ENCODE measurements at places on chromosomes 7 and 10. TPM values are rescaled to one million over a fixed set of nuclear protein-coding genes. Genes with fewer than 3 reads are reported as not detected.

GRCh38 chr10:30371954-30372353 is 22.9 kb upstream of the MTPAP start:
- DNase-seq = no peak

- no peak for DNase-seq
Observed at GRCh38 chr7:135620980-135621850, 41.1 kb upstream of the STMP1 start.

DNA sequence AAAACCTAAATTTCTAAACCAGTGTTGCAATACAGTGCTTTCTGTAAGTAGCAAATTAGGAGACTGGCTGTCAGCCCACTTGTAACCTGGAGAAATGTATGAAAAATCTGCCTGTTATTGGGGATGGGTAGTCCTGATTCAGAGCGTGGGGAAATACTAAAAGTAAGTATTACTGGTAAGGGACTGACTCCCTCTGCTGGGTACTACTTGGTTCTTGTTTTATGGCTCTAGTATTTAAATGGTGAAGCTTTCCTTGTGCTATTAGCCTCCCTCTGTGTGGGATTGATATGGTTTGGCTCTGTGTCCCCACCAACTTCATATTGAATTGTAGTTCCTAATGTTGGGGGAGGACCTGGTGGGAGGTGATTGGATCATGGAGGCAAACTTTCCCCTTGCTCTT is 886.1 kb downstream of the SORCS1 start:
- DNase-seq = no peak

DNA sequence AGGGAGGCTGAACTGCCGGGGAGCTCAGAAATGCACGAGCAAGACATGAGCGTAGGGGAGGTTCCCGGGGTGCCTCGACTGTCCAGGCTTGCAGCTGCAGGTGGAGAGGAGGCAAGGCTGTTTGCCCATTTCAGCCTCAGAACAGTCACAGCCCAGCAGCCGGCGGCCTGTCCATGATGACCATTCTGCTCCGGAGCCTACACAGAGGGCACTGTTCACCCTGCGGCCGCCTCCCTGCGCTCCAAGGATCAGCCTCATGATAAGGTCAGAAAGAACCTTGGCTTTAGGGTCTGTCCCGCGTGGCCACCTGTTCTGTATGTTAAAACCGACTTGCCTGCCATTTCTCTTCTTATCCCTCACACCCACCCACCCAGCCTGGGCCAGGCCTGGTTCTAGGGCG is 21.9 kb upstream of the CFAP46 start:
- no peak for DNase-seq

DNA sequence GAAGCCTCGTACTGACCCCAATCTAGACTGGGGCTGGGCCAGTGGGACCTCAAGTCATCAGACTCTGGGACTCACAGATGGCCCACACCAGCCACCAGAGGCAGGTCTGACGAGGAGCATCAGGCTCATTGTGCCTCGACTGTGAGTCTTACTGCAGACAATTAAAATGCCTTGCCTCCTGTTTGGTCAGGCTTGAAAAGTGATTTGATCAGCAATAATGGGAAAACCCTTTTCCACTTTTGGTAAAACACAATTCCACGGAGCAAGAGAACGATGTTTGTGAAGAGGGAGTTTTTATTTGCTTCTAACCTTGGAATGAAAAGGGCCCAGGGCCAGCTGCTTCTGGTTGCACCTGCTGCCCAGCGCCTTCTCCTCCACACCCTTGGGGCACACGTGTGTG is 43.9 kb downstream of the C10orf143 start:
- DNase-seq = no peak

DNA sequence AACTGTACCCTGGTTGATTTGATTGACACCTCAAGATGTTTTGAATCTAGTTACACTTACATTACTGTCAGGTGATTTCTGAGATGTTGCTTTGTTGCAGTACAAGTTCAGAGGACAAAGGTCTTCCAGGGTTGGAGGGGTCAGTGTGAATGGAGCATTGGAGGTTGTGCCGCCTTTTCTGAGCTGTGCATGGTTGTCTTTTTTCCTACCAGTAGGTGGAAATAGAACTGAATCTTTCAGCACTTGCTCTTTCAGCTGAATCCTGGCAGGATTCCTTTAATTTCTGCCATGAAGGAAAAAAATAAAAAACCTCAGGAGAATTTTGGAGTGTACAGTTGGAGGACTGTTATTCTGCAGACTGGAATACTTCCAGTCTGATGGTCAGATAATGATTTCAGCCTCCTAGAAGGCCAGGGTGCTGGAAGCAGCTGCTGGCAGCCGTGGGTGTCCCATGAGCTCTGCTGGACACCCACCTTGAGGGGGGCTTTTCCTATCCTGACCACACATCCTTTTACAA is 82.7 kb downstream of the PLCE1 start:
- DNase-seq = no peak

DNA sequence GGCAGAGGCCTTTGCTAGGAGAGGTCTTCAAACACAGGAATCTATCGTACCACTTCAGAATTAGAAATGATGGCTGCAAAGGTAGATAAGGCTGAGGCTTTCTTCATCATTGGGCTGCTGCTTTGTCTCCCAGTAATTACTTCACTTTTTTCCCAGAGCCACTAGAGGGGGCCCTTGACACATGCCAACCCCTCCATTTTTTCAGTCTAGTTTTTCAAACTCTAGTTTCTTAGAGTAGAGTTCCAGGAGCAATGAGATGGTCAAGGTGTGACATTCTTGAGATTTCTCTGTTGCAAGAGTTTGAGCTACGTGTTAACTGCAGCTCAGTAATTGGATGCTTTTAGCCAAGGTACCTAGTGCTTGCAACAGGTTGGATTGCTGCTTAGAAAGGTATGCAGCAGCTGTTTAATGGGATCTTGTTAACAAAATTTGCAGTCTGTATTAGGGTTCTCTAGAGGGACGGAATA is 33.8 kb upstream of the RBM20 start:
- no peak for DNase-seq

GRCh38 chr7:95922191-95922590 is 149.8 kb downstream of the DYNC1I1 start:
- no peak for DNase-seq

GRCh38 chr7:131327049-131327625 is 539 bp upstream of the MKLN1 start:
- DNase-seq = no peak

DNA sequence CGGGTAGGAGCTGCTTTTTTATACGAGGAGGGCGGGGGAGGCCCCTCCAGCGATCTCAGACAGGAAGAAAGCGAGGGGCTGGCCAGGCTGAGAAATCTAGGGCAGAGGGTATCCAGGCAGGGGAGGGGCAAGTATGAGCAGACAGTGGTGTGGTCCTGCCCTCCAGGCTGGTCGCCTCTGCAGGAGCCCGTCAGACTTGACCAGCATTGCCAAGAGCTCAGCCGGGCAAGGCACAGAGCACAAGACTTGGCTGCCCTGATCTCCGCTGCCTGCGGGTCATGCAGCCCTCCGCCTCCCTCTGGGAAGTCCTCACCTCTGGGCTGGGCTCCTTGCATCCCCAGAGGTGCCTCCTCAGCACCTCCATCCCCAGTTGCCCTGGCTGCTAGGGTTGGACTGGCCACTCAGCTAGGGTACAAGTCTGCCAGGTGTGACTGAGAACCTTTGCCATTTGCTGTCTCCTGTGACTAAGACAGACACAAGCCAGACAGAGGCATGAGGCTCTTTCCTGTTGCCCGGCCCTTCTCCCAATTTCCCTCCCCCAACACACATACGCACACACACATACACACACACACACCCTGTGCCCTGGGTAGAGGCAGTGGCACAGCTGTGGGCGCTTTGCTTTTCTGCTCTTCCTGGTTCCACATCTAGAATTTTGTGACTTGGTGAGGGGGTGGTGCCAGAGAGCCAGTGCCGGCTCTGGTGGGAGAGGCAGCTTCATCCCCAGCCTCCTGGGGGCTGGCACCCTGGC is 59.1 kb upstream of the PPIF start:
- no peak for DNase-seq

DNA sequence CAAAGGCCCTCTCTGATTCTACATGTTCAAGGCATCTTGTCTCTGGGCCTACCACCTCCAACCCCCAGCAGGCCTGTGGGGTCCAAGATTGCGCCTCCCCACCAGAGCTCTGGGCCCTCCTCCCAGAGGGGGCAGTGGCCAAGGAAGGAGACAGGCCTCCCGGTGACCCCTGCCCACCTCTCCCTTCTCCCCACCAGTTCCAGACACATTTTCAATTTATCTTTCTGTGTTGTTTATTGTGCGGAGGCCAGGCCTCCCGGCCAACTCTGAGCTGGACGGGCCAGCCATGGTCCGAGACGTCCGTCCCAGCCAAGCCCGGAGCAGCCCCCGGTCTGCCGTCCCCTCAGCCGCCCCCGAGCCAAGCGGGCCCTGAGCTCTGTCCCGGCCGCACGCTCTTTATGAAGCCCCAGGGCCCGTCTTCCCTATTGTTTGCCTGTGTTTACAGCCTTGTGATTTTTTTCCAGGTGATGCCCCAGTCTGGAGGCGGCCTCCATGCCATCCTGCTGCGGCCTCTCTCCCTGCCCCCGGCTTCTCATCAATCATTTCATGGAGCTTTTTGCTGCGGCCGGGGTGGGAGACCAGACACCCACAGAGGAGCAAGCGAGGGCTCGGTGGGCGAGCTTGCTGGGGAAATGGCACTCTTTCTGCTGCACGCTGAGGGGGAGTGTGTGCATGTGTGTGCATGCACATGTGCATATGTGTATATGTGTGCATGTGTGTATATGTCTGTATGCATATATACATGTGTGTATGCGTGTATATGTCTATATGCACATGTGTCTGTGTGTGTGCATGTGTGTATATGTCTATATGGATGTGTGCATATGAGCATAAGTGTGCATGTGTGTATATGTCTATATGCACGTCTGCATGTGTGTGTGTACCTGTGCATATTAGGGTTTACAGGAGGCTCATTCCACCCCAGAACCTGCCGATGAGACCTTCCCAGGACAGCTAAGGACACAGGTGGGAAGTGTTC is 52.7 kb upstream of the ELN start:
- DNase-seq = peak; percentile 45

DNA sequence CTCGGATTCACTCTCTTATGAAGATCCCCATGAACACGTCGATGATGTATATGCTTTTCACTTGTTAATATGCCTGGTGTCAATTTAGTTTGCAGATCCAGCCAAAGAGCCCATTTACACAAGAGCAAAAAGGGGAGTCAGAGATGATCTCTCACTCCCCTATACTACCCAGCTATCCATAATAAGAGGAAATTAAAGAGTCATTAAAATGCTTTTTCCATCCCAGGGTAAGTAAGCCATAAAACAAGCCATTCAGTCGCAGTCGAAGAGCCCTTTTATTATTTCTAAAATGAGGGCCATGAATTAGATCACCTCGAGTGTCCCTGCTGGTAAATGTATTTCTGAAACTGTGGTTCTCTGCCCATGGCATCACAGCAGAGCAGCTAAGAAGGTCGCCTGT is 41.2 kb downstream of the CHCHD3 start:
- no peak for DNase-seq

DNA sequence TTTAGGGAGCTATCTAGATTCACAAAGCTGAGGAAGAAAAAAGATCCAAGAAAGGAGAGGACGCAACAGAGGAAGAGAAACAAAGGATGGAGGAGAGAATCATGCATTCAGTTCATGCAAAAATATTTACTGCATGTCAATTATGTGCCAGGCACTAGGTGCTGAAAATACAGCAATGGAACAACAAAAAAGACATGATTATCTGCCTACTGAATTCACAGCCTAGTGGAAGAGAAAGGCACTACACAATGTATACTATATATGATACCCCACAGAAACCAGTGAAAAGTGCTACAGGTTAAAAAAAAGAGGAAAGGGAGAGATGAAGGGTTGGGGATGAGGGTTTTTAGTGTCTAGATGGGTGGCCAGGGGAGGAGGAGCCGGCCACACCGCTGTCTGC is 520.4 kb upstream of the CELF2 start:
- DNase-seq = no peak

- no peak for DNase-seq
Observed at GRCh38 chr10:60649485-60650377, 128.5 kb upstream of the CDK1 start.

Gene C1QL3
- 0.20 TPM for total RNA-seq

Gene ANXA11
- total RNA-seq = 304 TPM

Gene KDM7A
- total RNA-seq = 28.4 TPM

Gene SPDYE9
- not detected for total RNA-seq

Gene PRSS37
- not detected for total RNA-seq

Gene MXI1
- total RNA-seq = 69.6 TPM

Gene TMEM176A
- total RNA-seq = not detected

Gene TSPAN12
- total RNA-seq = not detected

Gene GTF2I
- 127 TPM for total RNA-seq

Gene WASHC2A
- total RNA-seq = 30.8 TPM
